Activated CD8-positive, alpha-beta T cell treated with anti-CD3 and anti-CD28 coated beads for 36 hours (primary cell): ENCODE measurements at places on chromosomes 4 and X. TPM values are rescaled to one million over a fixed set of nuclear protein-coding genes. Genes with fewer than 3 reads are reported as not detected.

Gene GPR50
- total RNA-seq = not detected

Gene PABPC1L2A
- not detected for total RNA-seq

GRCh38 chr4:177105536-177105935, 204.1 kb upstream of the NEIL3 start:
- no peak for DNase-seq
- H3K4me1 ChIP-seq = no peaks in the 10 kb centered on the region
- H3K36me3 ChIP-seq = no peaks in the 10 kb centered on the region
- no peak overlapping the region for H3K4me3 ChIP-seq
- H3K27me3 ChIP-seq = no peaks in the 10 kb centered on the region

- DNase-seq = no peak
- no peak overlapping the region for H3K27ac ChIP-seq
- no peaks in the 10 kb centered on the region for H3K4me1 ChIP-seq
- no peaks in the 10 kb centered on the region for H3K27me3 ChIP-seq
- H3K36me3 ChIP-seq = no peaks in the 10 kb centered on the region
- H3K4me3 ChIP-seq = no peak overlapping the region
Measured at GRCh38 chr4:86013621-86014020, 346.2 kb downstream of the MAPK10 start.

- H3K4me3 ChIP-seq = no peak overlapping the region
- no peaks in the 10 kb centered on the region for H3K36me3 ChIP-seq
- H3K27ac ChIP-seq = no peak overlapping the region
- no peaks in the 10 kb centered on the region for H3K27me3 ChIP-seq
Measured at GRCh38 chrX:112066813-112067212, 15.8 kb downstream of the TRPC5 start.
